ENCODE measurements at places on chromosomes 5 and 9. TPM values are rescaled to one million over a fixed set of nuclear protein-coding genes. Genes with fewer than 3 reads are reported as not detected.

Gene ARID3C
- 0.24 TPM for total RNA-seq

Gene ARSB
- 8.9 TPM for total RNA-seq

Gene CER1
- not detected for total RNA-seq

- no peak overlapping the region for H3K4me3 ChIP-seq
- DNase-seq: no peak
- no peak overlapping the region for H3K27ac ChIP-seq
- no peaks in the 10 kb centered on the region for H3K27me3 ChIP-seq
Observed at GRCh38 chr5:17308326-17309065, 91.1 kb downstream of the BASP1 start.

GRCh38 chr5:93279296-93279963 lies 301.6 kb downstream of the NR2F1-AS1 start:
- no peaks in the 10 kb centered on the region for H3K4me1 ChIP-seq
- H3K27ac ChIP-seq: no peak overlapping the region
- no peaks in the 10 kb centered on the region for H3K27me3 ChIP-seq
- H3K36me3 ChIP-seq: no peaks in the 10 kb centered on the region
- no peak overlapping the region for H3K4me3 ChIP-seq

DNA sequence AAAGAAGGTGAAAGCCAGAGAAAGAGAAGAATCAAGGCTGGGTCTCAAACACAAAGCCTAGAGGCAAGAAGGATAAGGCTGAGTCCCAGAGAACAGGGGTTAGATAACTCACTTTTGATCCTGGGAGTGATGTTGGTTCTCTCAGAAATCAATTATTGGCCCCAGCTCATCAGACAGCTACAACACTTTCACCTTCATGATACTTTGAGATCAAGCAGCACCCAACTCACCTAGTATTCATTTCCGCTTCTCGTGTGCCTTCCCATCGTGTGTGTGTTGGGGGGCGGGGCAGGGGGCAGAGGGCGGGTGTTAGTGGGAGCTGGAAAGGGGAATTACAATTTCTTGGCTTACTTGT lies 92.2 kb upstream of the RAD23B start:
- no peak overlapping the region for H3K27ac ChIP-seq
- no peak for DNase-seq
- no peaks in the 10 kb centered on the region for H3K4me1 ChIP-seq
- H3K27me3 ChIP-seq: no peaks in the 10 kb centered on the region

DNA sequence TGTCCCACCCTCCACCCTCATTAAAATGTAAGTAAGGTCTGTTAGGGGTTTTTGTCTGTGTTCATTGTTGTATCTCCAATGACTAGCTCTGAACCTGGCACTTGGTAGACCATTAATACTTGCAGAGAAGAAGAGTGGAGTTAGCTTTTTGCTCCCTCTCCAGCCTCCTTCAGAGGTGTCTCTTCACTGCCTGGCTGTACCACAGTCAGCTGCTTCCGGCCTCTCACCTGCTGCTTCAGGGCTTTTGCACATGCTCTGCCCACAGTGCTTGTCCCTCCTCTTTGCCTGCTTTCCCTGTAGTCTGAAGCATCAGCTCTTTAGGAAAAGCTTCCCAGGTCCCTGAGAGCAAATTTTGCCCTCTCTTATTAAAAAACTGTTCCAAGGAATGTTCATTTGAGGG lies 83.6 kb downstream of the SNX24 start:
- H3K27ac ChIP-seq: no peak overlapping the region
- no peak for DNase-seq
- no peaks in the 10 kb centered on the region for H3K36me3 ChIP-seq
- no peaks in the 10 kb centered on the region for H3K4me1 ChIP-seq
- H3K4me3 ChIP-seq: no peak overlapping the region

- no peak overlapping the region for H3K27ac ChIP-seq
- no peaks in the 10 kb centered on the region for H3K4me1 ChIP-seq
- no peaks in the 10 kb centered on the region for H3K27me3 ChIP-seq
- DNase-seq: no peak
- no peaks in the 10 kb centered on the region for H3K36me3 ChIP-seq
- H3K4me3 ChIP-seq: no peak overlapping the region
Observed at GRCh38 chr5:17890501-17890900, 256.2 kb downstream of the TAF11L14 start.

- no peaks in the 10 kb centered on the region for H3K27me3 ChIP-seq
- H3K4me1 ChIP-seq: no peaks in the 10 kb centered on the region
- no peak overlapping the region for H3K4me3 ChIP-seq
- H3K27ac ChIP-seq: no peak overlapping the region
- no peak for DNase-seq
Observed at GRCh38 chr5:102807878-102808502, 52.9 kb downstream of the PAM start.

GRCh38 chr9:91750343-91750742 lies 199.7 kb downstream of the ROR2 start:
- no peak for DNase-seq
- no peaks in the 10 kb centered on the region for H3K27me3 ChIP-seq
- no peak overlapping the region for H3K27ac ChIP-seq
- no peaks in the 10 kb centered on the region for H3K36me3 ChIP-seq
